ENCODE measurements at places on chromosomes 2 and 18. TPM values are rescaled to one million over a fixed set of nuclear protein-coding genes. Genes with fewer than 3 reads are reported as not detected.

The MC5R gene
- total RNA-seq, result not detected

The SLC9A4 gene
- 0.09 TPM for total RNA-seq

The REG1B gene
- not detected for total RNA-seq

The EGR4 gene
- total RNA-seq, result 0.10 TPM

The TRAF3IP1 gene
- 11.8 TPM for total RNA-seq

The HOXD9 gene
- not detected for total RNA-seq

The RAD51AP2 gene
- total RNA-seq, result not detected

The LHCGR gene
- total RNA-seq, result not detected
